ENCODE measurements at places on chromosomes 5 and 9. TPM values are rescaled to one million over a fixed set of nuclear protein-coding genes. Genes with fewer than 3 reads are reported as not detected.

DNA sequence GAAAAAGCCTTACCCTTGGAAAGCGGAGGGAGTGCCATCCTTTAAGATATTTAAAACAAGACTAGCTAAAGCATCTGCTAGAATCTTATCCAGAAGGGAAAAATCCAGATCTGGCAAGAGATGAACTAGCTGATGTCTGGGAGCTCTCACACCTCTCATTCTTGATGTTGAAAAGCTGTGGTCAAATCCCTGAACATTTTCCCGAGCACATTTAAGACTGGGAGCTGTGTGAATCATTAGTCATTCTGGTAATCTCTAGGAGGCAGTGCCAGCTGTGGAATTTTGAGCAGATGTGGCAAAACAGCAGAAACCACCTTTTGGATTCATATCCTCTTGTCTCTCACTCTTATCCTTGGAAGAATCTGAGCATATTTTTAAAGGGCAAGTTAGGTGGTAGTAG lies 218.0 kb downstream of the MAN2A1 start:
- DNase-seq, result no peak

GRCh38 chr9:116904165-116904564 lies 217.1 kb downstream of the TRIM32 start:
- no peak for DNase-seq

The TOR1A gene
- 52.1 TPM for total RNA-seq

The SPINK4 gene
- total RNA-seq, result not detected

The HEMGN gene
- not detected for total RNA-seq

- DNase-seq, result no peak
Observed at GRCh38 chr5:12690361-12690760, 786.1 kb upstream of the CTNND2 start.

- DNase-seq, result no peak
Observed at GRCh38 chr9:133049043-133049442, 12.7 kb upstream of the CEL start.

DNA sequence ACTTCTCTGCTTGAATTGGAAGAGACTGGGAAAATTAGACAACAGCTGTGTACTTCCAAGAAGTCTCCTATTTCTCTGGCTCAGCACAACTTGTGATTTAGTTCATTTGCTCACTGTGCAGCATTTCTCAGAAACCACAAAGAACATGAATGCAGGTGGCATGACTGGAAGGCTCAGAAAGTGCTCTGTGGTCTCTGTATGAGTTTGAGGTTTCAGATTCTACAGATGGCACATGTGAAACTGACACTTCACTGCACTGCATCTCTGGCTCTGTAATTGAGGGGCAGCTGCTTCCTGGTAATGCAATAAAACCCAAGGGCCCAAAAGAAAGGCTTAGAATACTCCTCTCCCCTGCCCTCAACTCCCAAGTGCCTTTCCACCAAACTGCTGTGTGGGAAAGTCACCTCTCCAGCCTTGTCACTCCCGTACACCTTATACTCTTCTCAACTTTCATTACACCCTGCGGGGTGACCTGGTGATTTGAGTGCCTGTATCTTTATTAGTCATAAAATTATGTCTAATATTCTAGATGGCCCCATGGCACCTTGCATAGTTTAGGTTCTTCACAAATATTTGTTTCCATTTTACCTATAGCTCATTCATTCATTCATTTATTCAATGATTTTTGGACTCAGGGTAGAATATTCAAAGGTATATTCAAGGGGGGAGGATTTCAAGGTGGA lies 82.5 kb downstream of the ESM1 start:
- DNase-seq, result no peak

The SPATA31D4 gene
- not detected for total RNA-seq

The ASTN2 gene
- total RNA-seq, result 4.7 TPM

- DNase-seq, result no peak
Observed at GRCh38 chr9:520302-520701, 305.6 kb downstream of the DOCK8 start.

- DNase-seq, result peak; percentile 58
Observed at GRCh38 chr9:135802876-135803419, 101.0 kb downstream of the KCNT1 start.

DNA sequence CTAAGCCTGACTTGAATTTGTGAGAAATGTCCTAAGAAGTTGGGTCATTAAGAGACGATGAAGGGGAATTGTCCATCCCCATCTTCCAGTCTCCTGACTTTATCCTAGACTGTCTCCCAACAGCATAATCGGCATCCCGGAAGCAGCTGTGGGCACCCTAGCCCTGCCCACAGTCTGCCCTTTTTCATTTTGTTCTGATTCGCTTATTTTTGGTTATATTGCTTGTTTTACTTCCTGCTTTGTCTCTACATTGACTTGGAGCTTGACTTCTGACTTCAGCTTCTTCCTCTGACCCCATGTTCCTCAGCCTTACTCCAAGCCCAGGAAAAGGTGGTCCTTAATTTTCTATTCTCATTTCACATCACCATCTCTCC lies 41.8 kb downstream of the UGCG start:
- DNase-seq, result no peak

The SLU7 gene
- 75.6 TPM for total RNA-seq
